RCC 7860 (cell line): ENCODE measurements at places on chromosomes 3 and 15.

- no peak for DNase-seq
These were observed 96.1 kb downstream of the RSRC1 start for GRCh38 chr3:158205994-158206393.

DNA sequence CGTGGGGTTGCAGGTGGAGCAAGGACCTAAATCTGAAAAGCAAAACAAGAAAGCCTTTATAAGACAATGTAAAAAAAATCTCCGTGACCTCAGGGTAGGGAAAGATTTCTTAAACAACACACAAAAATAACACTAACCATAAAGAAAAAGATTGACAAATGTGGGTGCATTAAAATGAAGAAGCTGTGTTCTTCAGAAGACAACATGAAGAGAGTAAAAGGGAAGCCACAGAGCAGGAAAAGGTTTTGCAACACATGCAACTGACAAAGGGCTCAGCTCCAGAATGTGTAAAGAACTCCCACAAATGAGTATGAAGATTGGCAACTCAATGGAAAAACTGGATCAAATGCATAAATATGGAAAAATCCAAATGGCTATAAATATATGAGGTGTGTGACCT is 74.2 kb downstream of the MAGEF1 start:
- DNase-seq = no peak

GRCh38 chr3:25885544-25885943 is 95.7 kb downstream of the OXSM start:
- DNase-seq = no peak

DNA sequence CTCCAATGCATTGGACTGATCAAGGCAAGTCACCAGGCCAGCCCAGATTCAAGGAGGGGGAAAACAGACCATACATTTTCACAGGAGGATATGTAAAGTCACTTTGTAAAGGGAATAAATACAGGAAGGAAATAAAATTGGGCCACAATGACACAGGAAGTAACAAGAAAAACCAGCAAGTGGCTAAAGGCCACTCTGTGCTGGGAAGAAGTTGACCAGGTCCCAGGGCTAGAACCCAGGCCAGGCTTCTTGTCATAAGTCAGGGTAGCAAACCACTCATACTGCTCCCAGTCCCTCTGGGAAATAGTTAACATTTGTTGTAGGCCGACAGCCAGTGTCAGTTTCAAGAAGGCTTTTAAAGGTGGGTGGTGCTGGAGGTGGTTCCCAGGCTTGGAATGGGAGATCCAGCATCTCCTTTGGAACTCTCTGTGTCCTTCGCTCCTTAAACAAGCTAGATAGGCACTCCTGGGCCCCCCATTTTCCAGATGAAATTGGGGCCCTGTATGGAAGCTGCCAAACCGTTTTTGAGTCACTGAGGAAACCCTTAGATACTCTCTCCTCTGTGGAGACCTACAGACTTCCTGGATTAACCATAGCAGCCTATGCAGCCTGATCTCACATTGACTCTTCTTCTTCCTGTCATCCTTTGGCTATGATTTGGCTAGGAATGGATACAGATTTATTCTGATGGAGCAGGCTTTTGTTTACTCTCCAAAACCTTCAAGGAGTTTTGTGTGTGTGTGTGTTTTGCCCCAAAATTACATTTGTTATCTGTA is 14.7 kb upstream of the EDC3 start:
- DNase-seq = no peak

DNA sequence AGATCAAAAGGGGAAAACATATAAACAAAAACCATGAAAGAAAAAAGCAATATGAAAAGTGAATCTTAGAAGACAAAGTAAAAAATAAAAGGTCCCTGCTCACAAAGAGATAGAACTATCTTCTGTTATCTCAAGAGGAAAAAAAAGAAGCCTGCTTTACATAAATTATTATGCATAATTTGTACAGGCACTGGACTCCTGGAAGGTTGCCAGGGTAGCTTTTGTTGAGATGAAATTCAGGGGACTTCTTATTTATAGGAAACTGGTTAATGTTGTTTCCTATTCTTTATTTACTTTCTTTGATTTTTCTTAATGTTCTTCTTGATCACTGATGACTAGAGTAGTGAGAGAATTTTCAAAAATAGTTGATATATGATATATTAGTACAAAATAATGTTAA is 66.9 kb downstream of the PPM1L start:
- DNase-seq = no peak

DNA sequence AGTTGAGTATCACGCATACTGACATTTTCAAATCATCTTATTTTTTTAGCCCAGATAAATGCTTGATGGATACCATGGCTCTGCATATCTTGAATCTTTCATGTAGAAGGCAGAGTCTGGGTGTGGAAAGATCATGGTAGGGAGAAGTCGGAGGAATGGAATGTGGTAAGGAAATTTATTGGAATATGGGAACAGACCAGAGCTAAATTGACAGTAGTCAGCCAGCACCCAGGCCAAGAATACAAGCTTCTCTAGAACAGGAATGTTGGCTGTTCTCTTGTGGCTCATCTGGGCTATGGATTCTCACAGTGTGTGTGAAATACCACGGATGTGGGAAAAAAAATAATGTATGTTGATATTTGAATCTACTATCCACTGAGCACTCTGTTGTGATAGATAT is 305.7 kb upstream of the COL8A1 start:
- no peak for DNase-seq

- DNase-seq = peak; percentile 25
These were observed 116.6 kb upstream of the IQSEC1 start for GRCh38 chr3:13189639-13190377.

DNA sequence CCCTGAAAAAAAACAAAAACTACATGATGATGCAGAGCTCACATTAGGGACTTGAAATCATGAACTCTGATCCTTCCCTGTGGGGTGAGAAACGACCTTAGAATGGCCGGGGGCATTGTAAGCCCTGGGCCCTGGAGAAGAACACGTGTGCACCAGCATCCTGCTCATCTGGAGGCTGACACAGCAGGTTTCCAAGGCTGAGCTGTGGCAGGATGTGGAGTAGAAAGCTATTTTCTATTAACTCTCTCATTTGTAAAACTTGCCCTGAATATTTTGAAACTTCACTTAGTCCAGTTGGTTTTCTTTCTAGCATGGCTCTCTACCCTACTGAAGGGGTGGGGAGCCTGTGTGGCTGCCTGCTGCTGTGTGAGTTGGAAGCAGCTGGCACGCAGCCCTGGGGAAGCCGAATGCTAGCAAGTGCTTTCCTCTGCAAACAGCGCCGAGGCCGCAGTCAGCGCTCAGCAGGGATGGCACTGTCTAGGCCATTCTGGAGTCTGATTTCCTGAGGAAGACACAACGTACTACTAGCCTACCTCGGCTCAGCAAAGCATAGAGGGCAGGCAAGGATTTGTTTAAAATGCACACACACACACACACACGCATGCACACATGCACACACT is 58.0 kb downstream of the GABRG3 start:
- no peak for DNase-seq

GRCh38 chr15:99098991-99099390 is 5.9 kb upstream of the SYNM start:
- no peak for DNase-seq

- no peak for DNase-seq
These were observed 318.9 kb downstream of the RYR3 start for GRCh38 chr15:33629647-33630046.

DNA sequence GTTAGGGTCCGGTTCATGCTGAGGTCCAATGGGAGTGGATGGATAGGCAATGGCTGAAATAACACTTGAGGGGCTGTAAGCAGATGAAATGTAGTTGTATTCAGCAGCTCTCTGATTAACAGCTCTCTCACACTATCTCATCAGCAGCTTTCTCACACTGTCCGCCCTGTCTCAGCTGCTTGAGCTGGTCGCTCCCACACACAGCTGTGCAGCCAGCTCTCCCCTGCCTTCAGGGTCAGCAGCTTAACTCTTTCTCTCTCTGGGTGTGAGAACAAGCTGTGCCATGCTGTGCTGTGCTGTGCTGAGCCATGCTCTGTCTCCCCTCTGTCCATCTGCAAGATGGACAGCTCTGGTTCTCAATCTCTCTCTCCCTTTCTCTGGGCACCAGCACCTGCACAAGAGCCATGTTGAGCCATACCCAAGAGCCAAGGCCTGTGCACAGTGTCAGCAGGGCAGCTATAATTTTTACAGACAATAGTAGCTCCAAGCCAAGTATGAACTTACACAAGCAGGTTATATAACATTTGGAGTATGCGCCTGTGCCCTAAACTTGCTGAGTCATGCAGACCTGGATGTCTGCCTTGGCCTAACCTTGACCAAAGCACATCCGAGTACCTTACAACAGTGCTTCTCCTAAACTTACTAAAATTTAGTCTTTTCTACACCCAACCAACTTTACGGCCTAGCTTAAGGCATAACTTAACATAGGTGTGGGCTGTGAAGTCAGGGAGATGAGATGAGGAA is 291.3 kb upstream of the TRIM42 start:
- no peak for DNase-seq

DNA sequence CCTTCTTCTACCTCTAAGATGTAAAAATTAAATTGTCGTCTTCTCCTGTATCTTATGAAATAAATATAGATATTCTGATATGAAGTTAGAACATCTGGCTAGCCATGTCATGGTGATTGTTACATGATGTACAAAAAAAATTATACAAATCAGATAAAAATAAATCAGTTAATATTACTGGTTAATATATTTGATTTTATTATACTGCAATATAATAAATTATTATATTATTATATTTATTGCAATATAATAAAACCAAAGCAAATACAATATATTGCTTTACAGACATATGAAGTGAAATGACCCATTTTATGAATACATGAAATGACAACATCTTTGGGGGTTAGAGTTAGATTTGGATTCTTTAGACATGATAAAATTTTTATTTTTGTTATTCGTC is 72.3 kb upstream of the NAALADL2 start:
- DNase-seq = no peak

DNA sequence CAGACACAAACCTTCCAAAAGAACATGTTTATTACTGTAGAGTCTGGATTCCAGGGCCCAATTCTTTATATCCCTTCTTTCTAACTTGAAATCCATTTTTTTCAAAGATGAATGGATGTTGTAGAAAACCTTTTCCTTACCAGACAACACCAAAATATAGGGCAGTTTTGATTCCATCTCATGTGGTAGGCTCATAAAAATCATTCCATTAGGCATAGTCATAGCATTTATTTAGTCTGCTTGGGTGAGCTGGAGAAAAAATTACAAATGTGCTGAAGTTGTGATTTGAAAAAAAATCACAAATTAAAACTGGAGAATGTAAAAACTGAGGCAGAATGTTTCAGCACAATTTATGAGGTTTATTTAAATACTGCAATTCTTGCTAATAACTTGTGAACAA is 199.3 kb upstream of the TBC1D5 start:
- DNase-seq = no peak

DNA sequence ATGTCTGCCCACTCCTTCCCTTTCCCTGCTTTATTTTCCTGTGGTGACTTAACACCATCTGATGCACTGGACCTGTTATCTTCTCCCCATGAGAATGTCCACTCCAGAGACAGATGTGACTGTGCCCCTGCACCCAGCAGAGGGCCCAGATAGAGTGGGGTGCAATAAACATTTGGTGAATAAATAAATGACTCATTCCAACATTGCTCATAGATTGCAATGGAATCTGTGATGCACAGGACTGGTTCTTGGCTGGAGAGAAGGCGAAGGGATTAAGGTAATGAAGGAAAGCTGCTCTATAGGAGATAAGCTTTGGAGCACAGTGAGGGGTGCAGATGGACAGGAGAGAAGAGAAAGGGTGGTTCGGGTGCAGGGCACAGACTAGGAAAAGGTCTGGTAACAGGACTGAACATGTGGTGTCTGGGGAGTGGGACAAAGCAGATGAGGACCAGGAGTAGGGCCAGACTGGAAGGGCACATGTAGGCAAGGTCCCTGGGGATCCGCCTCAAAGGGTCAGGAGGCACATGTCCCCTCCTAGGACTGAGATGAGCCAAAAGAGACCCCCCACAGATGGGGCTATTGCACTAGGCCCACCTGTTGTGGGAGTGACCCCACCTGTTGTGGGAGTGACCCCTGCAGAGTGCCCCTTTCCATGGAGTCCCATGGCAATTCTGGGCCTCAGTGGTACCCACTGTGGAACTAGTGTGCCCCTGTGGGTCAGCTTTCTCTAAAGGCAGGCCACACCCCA is 17.5 kb upstream of the POC1A start:
- no peak for DNase-seq

DNA sequence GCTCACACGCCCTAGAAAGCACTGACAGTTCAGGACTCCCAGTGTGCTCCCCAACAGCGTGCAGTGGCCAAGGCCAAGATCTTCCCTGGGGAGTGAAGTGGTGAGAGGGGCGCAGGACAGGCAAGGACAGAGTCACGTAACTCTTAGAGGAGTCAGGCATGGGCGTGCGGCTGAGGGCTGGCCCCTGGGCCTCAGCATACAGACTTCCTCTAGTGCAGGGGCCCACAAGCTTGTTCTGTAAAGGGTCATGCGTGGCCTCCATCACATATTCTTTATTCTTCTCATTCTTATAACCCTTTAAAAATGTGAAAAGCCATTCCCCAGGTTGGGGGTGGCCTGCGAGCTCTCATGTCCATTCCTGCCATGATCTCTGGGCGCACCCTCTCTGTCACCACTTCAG is 25.2 kb downstream of the TMEM43 start:
- no peak for DNase-seq

DNA sequence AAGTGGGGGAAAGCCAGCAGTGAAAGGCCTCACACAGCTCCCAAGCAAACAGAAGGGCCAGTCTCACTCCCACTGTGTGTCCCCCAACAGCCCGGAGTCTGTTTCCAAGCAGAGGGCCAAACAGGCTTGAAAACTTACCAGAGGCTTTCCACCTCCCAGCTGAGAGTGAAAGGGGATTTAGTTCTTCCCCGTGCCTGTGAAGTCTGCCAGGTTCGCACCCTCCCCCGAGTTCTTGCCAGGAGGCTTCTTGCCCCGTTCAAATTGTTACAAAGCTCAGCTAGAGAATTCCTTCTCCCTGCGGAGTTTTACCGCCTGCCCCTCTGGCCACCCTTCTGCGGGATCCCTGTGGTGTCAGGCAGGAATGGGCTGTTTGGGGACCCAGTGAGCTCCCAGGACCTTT is 68.0 kb upstream of the WNT7A start:
- no peak for DNase-seq

GRCh38 chr15:99564221-99565048 is 1.3 kb upstream of the MEF2A start:
- no peak for DNase-seq

DNA sequence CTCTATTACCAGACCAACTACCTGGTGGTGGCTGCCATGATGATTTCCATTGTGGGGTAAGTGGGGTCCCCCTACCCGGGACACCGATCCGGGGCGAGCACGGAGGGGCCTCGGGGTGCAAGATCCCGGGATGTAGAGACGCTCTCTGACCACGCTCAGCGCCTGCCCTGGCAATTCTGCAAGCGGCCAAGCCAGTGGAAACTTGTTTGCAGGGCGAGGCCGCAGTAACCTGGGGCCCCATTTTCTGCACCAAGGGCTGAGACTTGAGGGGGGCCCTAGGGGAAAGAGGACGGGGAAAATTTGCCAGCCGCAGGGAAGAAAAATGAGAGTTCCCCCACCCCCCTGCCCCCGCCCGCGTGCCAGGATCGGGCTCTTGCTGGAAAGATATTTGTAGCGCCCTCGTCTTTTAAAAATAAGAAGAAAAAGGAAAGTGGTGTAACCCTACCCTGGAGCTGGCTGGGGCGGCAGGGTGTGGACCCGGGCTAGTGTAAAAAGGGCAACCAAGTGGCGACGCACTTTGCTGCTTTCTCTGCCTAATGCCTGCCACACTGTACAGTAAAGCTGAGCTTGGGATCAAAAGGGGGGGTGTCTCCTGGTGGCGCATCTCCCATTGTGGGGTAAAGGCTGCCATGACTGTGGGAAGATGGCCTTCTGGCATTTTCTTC is 563 bp downstream of the ARL6IP5 start:
- DNase-seq = no peak

- DNase-seq = no peak
These were observed 85.3 kb downstream of the SLC49A4 start for GRCh38 chr3:122880173-122880572.
